Psoas muscle (tissue), 8 donors: ENCODE measurements at places on chromosomes 7 and 10. TPM values are rescaled to one million over a fixed set of nuclear protein-coding genes. Genes with fewer than 3 reads are reported as not detected.

DNA sequence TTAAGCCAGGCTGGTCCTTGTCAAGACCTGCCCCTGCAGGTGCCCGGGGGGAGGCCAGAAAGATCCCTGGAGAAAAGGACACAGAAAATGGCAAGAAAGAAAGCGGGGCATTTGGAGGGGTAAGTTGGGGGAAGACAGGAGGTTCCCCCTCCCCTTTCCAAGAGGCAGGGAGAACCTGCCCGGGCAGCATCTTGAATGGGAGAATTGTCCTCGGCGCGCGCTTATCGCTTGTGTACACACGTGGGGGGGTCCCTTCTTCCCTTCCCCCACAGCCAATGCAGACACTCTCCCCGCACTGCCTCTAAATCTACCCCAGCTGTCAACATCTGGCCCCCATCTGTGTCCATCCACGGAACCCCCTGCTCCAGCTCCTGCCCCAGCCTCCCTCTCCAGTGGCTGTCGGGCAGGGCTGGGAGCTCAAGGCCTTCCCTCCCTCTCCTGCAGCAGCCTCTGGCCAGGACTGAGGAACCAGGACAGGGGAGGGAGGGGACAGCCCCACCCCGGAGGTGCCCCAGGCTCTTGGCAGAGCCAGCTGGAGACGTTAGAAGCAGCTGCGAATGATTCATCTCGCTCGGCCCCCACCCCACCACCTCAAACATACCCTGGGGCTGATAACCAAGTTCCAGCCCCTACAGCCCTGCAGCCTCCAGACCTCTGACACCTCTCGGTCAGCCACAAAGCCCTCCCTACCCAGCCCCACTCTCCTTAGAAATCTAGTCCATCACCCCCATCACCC, 25.3 kb downstream of the EPHB4 start:
- DNase-seq, result no peak

GRCh38 chr7:44775383-44776107, 20.9 kb upstream of the PPIA start:
- DNase-seq, result no peak

WNT8B gene
- not detected for polyA plus RNA-seq

DNA sequence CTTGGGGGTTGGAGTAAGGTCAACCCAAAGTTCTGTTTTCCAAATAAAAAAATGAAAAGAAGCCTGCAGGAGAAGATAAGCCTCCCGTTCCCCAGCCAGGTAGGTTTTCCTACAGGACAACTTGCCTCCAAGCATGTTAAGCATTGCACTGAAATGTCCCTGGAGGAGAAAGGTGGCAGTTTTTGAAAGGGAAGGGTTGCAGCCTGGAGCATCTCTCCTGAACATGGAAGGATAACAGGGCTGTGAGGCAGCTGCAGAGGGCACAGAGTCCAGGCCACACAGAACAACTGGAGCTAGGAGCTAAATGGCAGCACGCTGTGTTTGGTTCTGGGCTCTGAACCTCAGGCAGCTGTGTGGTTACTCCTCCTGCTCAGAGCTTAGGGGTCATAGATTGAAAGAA, 452.9 kb downstream of the TCERG1L start:
- no peak for DNase-seq

DNA sequence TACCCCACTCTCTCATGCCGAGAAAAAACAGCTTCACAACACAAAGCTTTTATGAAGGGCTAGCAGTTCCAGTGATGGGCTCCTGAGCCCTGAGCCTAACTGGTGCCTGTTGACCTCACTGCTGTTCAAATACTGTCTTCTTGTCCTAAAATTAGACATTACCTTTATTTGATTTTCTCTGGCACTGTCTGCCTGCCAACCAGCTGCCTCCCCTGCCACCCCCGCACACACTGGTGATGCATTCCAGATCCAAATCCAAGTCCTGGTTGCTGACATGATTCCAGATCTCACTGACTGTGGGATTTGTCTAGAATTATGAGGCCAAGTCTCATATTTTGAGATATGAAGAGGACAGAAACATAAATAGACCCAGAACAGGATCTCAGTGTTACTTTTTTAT, 816.2 kb downstream of the NRG3 start:
- DNase-seq, result no peak

DNA sequence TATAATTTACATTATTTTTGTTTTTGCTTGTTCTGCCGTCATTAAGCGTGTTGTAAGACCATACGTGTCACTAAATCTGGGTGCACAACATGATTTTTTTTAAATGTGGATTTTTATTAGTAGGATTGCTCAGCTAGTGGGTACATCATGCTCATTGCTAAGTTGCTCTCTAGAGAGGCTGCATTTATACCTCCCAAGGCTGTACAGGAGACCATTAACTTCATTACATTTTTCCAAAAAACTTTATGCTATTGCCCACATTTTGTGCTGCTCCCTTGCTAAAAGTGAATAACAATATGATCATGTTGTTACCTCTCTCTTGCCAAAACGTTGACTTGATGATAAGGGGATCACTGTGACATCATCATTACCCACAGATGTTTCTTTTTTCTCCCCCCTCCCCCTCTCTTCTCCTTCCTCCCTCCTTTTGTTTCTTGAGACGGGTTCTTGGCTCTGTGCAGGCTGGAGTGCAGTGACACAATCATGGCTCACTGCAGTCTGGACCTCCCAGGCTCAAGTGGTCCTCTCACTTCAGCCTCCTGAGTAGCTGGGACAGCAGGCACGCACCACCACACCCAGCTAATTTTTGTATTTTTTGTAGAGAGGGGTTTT, 65.1 kb downstream of the BMPR1A start:
- no peak for DNase-seq

CDHR3 gene
- 0.31 TPM for polyA plus RNA-seq

DNA sequence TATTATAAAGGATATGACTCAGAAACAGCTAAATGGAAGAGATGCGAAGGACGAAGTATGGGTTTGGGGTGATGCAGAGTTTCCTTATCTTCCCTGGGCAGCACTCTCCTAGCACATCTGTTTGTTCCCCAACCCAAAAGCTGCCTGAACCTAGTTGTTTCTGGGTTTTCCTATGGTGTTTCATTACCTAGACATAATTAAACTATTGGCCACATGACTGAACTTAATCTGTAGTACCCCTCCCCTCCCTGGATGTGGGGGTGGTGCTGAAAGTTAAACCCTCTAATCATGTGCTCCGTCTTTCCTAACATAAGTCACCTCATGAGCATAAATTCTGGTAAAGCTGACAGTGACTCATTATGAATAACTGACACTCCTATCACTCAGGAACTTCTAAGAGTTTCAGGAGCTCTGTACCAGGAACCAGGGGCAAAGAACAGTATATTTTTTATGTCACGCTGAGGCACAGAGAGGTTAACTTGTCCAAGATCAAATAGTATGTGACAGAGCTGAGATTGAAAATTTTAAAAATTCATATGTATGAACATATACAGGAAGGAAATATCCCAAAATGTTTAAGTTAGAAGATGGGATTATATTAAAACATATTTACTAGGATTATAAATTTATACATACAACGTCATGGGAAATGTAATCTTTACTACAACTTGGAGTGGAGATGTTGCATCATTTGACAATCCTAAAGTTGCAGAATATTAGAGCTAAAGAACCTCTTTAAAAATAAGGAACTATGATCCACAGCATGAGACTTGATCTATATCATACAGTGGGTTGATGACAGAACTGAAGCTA, 4.8 kb downstream of the STRIP2 start:
- no peak for DNase-seq

SAMD9L gene
- 1.9 TPM for polyA plus RNA-seq

SVOPL gene
- not detected for polyA plus RNA-seq
